ENCODE measurements at places on chromosomes 11 and 22. TPM values are rescaled to one million over a fixed set of nuclear protein-coding genes. Genes with fewer than 3 reads are reported as not detected.

DNA sequence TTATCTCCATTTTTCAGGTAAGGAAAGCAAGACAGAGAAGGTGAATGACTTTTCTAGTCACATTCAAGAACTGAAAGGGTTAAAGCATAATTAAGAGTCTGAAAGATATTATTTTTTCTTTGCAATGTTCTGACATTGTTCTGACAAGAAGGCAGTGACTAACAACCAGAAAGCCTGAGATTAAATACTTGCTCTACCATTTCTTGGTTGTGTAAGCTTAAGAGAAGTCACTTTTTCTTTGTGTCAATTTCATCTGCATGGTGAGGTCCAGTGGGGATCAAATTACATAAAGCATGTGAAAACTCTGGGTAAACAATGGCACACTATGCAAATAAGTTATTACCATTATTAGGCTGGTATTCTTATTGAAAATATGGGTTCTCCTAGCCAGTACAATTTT lies 73.7 kb downstream of the PHF21A start:
- peak; percentile 86 for ATAC-seq

SLC22A12 gene
- total RNA-seq, result not detected

DNA sequence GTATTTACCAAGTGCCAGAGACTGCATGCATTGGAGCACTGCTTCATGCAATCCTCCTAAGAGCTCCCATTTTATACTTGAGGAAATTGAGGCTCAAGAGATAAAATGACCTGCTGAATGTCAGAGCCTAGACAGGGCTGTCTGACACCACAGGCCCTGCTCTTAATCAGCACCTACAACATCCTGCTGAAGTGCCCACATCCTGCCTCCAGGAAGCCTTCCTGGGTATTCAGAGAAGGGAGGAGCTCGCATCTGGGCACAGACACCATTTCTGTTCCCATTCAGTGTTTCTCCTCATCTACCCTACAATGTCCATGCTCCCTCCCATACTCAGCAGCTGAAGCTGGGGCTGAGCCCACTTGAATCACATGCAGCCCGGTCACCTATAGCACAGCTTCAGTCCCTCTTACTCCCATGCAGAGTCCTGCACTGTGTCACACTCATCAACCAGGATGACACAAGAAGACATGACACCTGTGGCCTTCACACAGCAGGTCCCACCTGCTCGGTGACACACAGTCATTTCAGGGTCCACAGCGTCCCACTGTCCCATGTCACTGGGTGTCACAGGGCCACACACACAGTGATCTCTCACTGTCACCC lies 53.1 kb downstream of the PDE2A start:
- no peak for ATAC-seq

RAB38 gene
- total RNA-seq, result 84.7 TPM

- peak; percentile 90 for ATAC-seq
These were observed 15.1 kb downstream of the FIBIN start for GRCh38 chr11:27008811-27009535.

DNA sequence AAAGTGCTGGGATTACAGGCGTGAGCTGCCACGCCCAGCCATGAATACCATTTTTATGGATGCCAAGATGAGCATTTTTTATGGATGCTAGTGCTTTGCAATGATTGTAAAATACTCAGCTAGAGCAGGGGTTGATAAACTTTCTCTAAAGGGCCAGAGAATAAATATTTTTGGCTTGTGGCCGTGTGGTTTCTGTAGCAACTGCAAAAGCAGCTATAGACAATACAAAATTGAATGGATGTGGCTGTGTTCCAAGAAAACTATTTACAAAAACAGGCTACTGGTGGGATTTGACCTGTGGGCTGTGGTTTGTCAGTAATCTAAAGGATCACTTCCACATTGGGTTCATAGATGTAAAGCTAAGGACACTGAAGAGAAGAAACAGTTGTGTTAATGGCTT lies 56.0 kb downstream of the COMMD9 start:
- ATAC-seq, result no peak
